ENCODE measurements at places on chromosomes 3 and 15.

DNA sequence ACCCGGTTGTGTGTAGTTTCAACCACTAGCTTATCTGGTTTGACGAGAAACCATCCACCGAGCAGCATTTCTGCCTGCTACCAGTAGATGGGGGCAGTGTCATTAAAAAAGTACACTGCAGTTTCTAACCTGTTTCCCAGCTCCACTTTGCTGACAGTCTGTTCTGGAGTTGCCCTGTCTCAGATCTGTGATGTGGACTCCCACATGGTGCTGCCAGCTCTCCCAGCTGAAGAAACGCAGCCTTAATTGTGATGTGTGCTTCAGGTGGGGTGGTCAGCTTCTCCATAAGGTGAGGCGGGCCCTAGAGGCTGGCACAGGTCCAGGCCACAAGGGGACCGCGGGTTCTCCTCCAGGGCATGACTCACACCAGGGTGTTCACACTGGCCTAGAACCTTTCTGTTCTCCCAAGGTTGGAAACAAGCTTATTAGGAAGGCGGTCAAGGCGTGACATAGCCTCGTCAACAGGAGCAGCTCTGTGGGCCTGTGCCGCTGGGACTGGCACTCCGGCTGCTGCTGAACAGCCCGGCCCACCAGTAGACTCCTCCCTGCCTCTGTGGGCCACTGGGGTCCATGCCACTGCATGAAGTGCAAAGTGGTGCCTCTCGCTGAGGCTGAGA, 2.9 kb upstream of the FAM43A start:
- peak; percentile 19 for DNase-seq

DNA sequence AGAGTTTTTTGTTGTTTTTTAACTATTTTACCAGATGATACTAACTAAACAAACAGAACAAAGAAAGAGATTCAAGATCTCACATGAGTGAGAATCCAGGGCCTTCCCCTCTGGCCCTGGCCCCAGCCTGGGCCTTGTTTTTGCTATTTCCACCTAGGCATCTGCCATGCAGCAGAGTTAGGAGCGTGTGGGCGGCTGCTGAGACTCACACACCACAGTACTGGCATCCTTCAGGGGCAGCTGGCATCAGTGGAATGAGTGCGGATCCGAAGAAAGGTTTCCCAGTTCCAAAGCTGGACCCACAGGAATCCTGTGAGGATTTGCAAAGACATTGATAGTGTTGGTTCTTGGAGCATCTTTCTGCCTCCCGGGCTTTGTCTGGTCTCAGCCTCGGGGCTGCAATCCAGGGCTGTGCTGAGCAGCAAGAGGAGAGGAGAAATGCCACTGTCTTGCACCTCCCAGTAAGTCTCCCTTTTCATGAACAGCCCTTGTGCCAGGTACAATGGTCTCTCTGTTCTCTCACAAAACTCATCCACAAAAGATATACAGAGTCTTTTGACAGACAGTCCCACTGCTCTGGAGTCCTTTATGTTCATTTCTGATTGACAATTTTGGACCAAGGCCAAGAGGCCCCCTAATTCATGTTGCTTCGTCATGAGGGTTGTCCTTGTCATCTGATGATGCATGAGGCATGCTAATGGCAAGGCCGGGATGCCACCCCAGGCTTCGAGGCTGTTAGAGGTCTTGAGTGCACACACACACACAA, 46.6 kb downstream of the APH1B start:
- no peak for DNase-seq

- no peak for DNase-seq
Measured at GRCh38 chr3:43522727-43523362, 99.0 kb downstream of the ANO10 start.

DNA sequence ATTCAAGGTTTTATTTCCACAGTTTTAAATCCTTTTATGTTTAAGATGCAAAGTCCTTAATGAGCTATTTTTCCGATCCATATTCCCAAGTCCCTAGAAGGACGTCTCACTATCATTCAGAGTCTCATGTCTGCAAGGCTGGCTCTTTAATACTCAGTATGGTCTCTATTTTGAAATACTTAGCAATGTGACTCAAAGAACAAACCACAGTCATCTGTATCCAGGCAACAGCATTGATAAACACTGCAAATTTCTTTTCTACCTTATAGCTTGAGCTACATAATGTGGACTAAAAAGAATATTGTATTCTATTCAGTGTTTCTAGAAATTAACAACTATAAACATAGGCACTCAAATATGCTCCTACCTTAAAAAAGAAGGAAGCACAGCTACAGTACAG, 588.3 kb upstream of the NAALADL2 start:
- no peak for DNase-seq

- DNase-seq = no peak
Measured at GRCh38 chr3:134369231-134369741, 5.0 kb downstream of the AMOTL2 start.

- DNase-seq = no peak
Measured at GRCh38 chr15:46014532-46014931, 379.7 kb downstream of the SQOR start.

All from activated naive CD4-positive, alpha-beta T cell (primary cell).